ENCODE measurements at places on chromosomes 11 and 22.

DNA sequence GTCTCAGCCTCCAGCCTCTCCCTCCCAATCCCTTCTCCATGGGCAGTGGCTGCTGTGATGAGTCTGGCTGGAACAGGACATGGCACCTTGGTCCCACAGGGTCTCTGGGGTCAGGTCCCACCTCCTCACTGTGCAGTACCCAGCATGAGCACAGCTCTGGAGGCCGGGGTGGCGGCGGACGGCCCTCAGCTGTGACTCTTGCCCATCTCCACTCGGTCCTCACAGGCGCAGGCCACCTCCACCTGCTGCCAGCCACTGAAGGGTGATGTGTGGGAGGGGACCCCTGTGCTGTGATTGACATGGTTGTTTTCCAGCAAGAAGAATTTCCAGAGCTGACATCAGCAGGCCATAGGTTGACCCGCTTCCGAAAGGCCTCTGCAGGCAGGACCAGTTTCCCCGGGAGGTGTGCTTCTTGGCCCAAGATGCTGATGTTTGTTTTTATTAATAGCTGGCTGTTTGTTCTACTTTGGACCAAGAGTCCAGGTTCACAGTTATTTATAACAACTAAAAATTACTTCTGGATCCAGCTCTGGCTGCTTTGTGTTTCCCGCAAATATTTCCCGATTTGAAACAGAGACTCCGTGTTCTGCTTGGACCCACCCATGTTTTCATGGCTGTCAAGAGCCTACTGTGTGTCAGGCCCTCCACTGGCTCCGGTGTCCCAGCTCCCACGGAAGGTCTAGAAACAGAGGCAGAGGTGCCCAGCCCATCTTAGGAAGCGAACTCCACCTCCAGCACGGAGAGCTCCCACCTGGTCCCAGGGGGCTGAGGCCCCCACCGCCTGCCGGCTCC is 45.7 kb downstream of the SCUBE1 start:
- no peak for DNase-seq

GRCh38 chr11:110134110-110134509 is 40.9 kb downstream of the ZC3H12C start:
- DNase-seq, result no peak

DNA sequence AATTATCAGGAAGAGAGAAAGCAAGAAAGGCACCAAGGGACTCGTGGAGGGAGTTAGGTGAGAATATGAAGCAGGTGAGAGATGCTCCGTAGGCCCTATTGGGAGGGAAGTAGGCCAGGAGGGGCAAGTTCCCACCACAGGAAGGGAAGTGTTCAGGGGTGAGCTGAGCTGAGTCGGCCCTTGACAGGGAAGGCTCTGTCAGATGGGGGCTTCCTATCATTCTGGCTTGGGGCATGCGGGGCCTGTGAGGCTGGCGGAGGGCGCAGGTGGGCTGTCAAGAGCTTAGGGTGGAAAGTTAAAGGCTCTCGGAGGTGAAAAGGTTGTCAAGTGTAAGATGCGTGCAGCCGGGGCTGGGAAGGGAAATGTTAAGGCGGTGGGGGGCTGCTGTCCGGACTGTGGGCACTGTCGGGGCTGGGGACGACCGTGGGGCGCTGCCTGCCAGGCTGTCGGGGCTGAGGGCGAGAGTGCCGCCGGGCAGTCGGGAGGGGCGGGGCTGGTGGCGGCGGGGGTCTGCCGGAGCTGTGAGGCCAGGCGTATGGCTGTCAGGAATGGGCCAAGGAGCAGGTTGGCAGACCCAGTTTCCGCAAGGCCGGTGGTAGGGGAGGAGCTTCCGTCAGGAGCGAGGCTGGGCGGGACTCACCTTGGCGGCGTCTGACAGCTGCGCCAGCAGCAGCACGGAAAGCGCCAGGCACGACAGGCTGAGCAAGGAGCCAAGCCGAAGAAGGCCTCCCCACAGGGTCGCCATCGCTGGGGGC is 496 bp downstream of the TMEM9B start:
- DNase-seq, result peak; percentile 74

DNA sequence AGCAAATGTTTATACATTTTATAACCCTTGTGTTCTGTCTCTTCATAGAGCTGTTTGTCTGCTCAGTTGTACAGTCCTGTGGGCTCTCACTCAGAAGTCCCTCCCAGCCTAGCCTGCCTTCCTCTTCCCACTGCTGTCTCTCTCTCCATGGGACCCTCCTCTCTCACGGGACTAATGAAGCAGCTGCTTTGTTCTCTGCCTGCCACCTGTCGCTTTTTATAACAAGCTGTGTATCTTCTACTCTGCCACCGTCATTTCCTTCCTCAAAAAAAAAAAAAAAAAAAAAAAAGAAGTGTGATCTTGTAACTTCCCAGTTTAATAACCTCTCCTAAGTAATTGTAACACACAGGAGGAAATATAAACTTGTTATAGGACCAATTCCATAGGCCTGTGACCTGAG is 92.2 kb upstream of the ALKBH3 start:
- no peak for DNase-seq

- DNase-seq, result no peak
Observed at GRCh38 chr11:85737738-85738137, 51.7 kb upstream of the CCDC89 start.

DNA sequence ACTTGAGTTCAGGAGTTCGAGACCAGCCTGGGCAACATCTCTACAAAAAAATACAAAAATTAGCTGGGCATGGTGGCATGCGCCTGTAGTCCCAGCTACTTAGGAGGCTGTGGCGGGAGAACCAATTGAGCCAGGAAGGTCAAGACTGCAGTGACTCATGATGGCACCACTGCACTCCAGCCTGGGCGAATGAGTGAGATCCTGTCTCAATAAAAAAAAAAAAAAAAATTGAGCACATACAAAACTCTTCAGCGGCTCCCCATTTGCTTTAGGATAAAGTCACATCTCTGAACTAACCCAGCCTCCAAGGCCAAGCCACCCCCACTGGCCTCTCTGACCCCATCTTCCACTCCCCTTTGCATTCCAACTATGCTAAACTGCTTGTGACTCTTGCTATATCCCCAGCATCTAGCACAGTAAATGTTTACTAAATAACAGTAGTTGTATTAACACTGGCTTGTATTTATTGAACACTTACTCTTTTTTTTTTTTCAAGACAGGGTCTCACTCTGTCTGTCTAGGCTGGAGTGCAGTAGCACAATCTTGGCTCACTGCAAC is 28.9 kb downstream of the CREB3L1 start:
- no peak for DNase-seq

DNA sequence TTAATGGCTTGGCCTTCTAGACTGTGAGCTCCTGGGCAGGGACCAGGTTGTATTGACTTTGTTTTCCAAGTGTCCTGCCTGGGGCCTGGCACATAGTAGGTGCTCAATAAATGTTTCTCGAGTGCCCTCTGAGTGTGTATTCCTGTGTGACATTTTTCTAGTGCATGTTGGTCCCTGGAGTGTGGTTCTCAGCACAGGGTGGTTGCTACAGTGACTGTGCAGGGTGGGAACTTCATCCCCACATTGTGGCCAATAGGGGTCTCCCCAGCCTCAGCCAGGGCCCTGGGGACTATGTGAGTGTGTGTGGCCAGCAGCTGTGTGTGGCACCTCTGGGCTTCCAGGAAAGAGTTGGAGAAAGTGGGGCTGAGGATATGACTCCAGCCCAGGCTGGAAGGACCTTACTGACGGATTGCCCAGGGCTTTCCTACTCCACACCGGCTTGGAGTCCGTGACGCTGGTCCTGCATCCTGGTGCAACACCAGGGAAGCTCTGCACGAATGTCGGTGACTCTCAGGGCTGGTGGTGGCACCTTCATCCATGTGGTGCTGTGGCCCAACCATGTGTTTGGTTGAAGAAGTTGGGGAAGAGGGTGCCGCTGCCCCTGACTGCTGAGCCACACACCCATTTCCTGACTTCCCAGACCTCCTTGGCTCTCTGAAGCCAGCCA is 9.0 kb upstream of the MARK2 start:
- DNase-seq, result no peak

- DNase-seq, result no peak
Observed at GRCh38 chr11:128216198-128216597, 371.2 kb downstream of the ETS1 start.

- no peak for DNase-seq
Observed at GRCh38 chr11:105023003-105023402, at the start of gene CASP5. Gene CASP5 (minus strand): TSS chr11:105023168. CDS start chr11:105023136, 32 bp downstream.

DNA sequence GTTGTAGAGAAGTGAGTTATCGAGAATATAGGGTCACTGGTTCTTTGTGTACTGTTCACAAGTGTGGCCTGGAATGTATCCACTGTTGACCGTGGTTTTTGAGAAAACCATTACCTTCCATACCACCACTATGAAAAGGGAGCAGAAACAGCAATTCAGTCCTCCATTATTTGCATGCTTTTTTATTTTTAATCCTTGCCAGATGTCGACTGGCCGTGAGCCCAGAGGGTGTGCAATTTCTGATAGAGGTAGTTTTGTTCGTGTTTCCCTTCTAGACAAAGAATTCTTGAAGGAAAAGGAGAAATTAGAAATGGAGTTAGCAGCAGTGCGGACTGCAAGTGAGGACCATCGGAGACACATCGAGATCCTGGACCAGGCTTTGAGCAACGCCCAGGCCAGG is 81.7 kb downstream of the AMOTL1 start:
- DNase-seq, result no peak

- no peak for DNase-seq
Observed at GRCh38 chr22:33850724-33851123, 69.6 kb downstream of the LARGE1 start.

GRCh38 chr22:37121887-37122591 is 12.5 kb upstream of the TMPRSS6 start:
- peak; percentile 86 for DNase-seq

GRCh38 chr11:2468363-2469235 is 23.8 kb downstream of the KCNQ1 start:
- no peak for DNase-seq

- no peak for DNase-seq
Observed at GRCh38 chr11:93952082-93952780, 68.9 kb upstream of the HEPHL1 start.

GRCh38 chr22:19179497-19180048 is 1.0 kb upstream of the SLC25A1 start:
- peak; percentile 51 for DNase-seq

- no peak for DNase-seq
Observed at GRCh38 chr11:34232807-34233206, 125.0 kb downstream of the ABTB2 start.

GRCh38 chr11:10982704-10983510 is 125.1 kb upstream of the ZBED5 start:
- DNase-seq, result no peak

DNA sequence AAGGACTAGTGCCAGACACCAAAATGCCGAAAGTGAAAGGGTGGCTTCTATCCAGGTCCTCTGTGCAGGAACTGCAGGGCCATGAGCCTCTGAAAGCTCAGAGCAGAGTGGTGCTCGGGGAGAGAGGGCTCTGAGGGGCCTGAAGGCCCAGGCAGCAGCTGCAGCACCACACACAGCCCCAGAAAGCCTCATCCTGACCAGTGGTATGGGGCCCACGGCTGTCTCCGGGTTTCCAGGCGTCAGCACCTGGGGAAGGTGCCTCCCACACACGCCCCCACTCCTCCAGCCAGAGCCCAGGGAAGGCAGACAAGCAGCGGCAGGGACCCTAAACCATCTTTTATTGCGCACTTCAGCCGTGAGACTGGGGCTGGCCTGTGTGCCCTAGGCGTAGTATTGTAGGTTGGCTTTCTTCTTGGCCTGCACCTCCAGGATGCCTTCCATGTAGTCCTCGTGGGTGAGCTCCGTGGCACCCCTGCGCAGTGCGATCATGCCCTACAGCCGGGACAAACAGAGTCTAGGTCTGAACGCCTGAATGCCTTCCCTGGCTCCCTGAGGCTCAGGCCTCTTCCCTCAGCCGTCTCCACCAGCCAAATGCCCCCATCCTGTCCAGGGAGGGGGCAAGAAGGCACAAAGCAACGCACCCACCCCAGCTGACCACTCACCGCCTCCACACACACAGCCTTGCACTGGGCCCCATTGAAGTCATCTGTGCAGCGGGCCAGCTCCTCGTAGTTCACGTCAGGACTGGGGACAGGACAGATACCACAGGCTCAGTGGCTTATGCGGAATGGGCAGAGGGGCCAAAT is 7.6 kb downstream of the PSMC3 start:
- no peak for DNase-seq

- DNase-seq, result peak; percentile 18
Observed at GRCh38 chr11:71311176-71311925, 59.0 kb upstream of the SHANK2 start.

- DNase-seq, result no peak
Observed at GRCh38 chr22:27726686-27727449, 74.7 kb downstream of the MN1 start.

- peak; percentile 55 for DNase-seq
Observed at GRCh38 chr22:26671317-26672059, 14.1 kb downstream of the MIAT start.

GRCh38 chr22:35703861-35704584 is 13.6 kb upstream of the APOL5 start:
- DNase-seq, result no peak

DNA sequence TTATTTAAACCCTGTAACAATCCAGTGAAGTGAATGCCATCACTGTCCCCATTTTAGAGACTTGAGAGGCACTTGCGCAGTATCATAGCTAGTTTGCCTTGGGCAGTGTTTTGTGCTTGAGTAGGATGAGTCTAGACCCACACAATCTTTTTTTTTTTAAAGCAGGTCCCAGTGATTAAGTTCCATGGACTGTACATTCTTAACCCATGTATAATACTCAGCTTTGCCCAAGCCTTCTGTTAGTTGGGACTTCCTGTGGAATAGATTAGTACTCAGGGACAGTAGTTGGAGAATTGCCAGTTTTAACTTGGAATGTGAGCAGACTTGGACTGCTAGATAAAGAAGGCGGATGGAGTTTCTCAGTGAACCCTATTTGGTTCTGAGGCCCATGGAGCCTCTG is 108.6 kb upstream of the RASSF10 start:
- no peak for DNase-seq

DNA sequence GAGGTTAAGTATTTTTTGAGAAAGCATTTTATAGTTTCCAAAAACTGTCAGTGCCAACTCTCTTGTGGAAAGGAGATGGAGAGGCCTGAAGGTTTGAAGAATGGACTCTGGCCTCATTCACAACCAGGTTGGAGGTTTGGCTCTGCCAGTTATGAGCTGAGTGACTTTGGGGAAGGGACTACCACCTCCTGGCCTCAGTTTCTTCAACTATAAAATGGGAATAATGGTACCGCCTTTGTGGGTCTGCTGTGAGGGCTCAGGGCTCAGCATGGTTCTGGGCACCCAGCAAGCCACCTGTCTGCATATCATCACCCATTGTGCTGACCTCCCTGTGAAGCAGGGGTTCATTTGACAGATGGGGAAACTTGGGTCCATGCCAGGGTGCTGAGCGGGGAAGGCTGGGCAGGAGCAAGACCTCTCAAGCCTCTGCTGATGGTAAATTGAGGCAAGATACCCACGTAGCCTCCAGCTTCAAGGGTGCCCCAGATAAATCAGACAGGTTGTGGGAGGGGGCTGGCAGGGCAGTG is 3.5 kb upstream of the LIF start:
- no peak for DNase-seq

- no peak for DNase-seq
Observed at GRCh38 chr11:66006134-66006890, 4.0 kb downstream of the BANF1 start.

DNA sequence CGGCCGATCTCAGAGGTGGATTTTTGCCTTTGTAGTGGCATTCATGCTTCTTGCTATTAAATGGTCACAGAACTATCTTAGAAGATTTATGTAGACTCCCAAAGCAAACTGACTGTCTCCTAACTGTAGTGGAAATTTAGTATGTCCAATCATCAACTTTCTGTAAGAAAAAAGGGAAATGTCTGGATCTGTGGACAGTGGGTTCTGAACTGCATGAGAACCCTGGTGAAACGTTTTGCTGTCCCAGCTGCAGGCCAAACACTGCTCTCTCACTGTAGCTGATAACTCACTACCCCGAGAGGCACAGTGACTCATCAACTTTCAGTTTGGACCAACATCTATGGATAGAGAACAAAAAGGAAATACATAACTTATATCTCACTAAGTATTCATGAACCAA is 387.1 kb downstream of the SOX6 start:
- DNase-seq, result no peak

- no peak for DNase-seq
Observed at GRCh38 chr11:77253690-77254089, 47.8 kb downstream of the GDPD4 start.

All from activated naive CD4-positive, alpha-beta T cell treated with anti-CD3 and anti-CD28 coated beads, Interleukin-2, amount 50 U/mL, for 72 hours (primary cell).